GM10248 (cell line): ENCODE measurements at places on chromosomes 12 and 14.

GRCh38 chr14:69664865-69665526, 53.6 kb downstream of the SUSD6 start:
- no peak for DNase-seq

- DNase-seq = no peak
Observed at GRCh38 chr14:93040443-93040842, 75.3 kb downstream of the ITPK1 start.

DNA sequence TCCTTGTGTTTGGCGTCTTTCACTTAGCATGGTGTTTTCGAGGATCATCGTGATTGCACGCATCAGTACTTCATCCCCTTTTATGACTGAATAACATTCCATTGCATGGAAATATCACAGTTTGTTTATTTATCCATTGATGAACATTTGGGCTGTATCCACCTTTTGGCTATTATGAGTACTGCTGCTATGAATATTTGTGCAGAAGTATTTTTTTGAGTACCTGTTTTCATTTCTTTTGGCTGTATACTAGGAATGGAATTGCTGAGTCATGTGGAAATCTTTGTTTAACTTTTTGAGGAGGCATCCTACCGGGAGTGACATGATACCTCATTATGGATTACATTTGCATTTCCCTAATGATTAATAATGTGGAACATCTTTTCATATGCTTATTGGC, 66.4 kb downstream of the WNK1 start:
- no peak for DNase-seq

- peak; percentile 82 for DNase-seq
Observed at GRCh38 chr14:105075379-105076295, 10.4 kb upstream of the GPR132 start.

DNA sequence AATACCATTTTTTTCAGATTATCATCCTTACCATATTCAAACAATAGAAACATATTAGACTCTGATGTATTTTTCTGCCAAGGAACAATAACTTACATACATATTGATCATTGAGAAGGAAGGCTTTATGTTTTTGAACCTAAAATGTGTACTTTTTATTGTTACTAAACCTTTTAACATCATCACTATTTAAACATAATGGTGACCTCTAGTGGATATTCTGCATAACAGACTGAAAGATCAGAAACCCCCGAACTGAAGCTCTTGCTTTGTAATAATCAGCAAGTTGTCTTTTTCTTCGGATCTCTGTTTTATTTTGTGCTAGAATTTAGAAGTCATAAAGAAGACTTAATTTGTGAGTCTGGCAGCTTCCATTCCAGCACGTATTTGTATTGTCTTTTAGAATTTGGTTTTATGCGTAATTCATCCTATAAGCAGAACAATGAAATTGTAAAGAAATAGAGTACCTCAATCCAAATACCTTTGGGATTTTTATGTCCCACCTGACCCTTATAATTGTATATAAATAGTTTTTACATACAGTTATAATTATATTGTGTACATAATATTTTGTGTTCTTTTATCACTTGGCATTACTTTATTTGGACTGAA, 125.9 kb upstream of the ATF1 start:
- DNase-seq = peak; percentile 59

- no peak for DNase-seq
Observed at GRCh38 chr14:38279572-38279971, 23.7 kb upstream of the CLEC14A start.

DNA sequence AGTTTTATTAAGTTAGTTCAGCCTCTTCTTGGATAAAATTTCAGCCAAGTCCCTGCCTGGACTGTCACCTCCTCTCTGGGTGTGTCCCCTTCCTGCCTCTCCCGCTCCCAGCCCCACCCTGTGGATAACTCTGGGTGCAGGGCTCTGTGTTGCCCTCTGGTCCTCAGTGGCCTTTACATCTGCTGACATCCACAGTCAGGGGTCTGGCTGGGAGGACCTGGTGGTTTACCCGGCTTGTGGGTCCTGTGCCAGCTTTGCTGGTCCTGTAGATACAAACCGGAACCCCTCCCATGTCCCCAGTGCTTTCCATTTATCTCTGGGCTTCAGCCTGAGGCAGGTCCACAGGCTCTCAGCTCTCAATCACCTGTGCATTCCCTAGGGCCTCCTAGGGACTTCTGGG, 28.9 kb upstream of the PLEKHG3 start:
- no peak for DNase-seq

- DNase-seq = no peak
Observed at GRCh38 chr14:104897330-104898194, 27.1 kb upstream of the PLD4 start.

DNA sequence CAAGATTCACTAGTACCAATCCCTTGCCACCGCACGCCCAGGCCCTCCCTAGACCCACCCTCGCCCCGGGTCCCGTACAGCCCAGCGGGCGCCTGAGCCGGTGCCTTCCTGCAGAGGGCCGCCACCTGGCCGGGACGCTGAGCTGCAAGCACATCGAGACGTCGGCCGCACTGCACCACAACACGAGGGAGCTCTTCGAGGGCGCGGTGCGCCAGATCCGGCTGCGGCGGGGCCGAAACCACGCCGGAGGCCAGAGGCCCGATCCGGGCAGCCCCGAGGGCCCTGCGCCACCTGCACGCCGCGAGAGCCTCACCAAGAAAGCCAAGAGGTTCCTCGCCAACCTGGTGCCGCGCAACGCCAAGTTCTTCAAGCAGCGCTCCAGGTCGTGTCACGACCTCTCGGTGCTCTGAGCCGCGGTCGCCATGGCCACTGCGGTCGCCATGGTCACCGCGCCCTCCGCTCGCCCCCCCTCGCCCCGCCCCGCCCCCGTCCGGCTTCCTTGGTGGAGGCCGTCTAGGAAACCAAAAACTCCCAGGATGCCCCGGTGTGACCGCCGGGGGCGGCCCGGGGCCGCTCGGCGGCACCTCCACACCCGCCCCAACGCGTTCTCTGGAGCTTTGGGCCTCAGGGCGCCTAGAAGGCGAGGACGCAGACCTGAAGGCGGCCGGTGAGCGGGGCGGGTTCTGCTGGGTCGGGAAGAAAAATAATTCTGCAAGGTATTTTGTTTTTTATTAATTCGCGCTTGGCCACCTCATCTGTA, 3.7 kb downstream of the REM2 start:
- peak; percentile 89 for DNase-seq

DNA sequence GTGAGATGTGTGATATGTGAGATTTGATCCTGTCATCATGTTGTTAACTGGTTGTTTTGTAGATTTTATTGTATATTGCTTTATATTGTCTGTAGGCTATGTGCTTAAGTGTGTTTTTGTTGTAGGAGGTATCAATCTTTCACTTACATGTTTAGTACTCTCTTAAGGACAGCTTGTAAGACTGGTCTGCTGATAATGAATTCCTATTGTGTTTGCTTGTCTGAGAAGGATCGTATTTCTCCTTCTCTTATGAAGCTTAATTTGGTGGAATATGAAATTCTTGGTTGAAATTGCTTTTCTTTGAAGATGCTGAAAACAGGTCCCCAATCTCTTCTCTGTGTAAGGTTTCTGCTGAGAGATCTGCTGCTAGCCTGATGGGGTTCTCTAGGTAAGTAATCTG, 94.5 kb upstream of the ARHGAP5 start:
- DNase-seq = no peak
